Left cardiac atrium (tissue), 4 donors: ENCODE measurements at places on chromosomes 6 and 20. TPM values are rescaled to one million over a fixed set of nuclear protein-coding genes. Genes with fewer than 3 reads are reported as not detected.

DNA sequence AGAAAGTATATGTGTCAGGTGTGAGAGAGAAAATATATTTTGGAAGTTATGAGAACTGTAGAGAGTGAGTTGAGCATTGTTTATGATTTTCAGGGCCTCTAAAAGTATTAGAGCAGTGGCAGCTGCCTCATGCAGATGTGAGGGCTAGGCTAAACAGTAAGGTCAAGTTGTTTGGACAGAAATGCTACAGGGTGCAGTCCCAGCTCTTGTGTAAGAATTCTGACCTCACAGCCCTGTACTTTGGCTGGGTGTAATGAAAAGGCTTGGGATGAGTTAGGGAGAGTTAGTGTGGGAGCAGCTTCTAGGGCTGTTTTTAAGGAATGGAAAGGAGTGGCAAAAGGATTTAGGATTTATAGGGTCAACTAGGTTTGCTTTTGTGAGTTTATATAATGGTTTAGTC lies 764.8 kb upstream of the ADGRB3 start:
- DNase-seq: no peak

MBOAT1 gene
- total RNA-seq: 5.1 TPM

DNA sequence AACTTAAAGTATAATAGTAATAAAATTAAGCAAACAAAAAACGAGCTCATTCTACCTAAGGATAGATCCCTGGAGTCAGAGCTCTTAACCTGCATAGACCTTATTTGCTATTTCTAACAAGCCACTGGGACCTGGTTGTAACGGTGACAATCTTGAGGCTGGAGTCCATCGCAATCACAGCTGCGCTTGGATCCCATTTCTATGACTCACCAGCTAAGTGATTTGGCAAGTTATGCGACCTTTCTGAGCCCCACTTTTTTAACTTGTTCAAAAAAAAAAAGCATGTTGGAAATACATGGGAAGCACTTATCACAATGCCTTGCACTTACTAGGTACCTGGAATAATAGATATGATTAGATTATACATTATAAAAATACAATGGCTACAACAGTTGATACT lies 389.5 kb upstream of the CDH4 start:
- no peak for DNase-seq

DNA sequence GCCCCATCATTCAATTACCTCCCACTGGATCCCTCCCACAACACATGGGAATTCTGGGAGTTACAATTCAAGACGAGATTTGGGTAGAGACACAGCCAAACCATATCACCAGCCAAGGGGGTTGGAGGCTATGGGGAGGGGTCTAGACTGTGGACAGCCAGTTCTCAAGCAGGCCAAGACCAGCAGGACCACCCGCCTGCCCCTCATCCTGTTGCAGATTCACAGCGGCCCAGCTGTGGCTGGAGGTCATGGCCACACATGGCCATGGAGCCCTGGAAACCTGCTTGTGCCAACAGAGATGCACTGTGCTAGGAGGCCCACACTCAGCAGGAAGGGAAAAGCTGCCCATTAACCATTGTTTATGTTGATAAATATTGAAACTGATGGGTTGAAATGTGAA lies 240.5 kb downstream of the TTLL2 start:
- no peak for DNase-seq

GRCh38 chr6:75096966-75097365 lies 108.9 kb downstream of the COL12A1 start:
- DNase-seq: no peak

CLVS2 gene
- total RNA-seq: 0.03 TPM

- DNase-seq: no peak
Measured at GRCh38 chr6:3232017-3232945, 4.8 kb upstream of the TUBB2B start.

GJA10 gene
- total RNA-seq: not detected

DNA sequence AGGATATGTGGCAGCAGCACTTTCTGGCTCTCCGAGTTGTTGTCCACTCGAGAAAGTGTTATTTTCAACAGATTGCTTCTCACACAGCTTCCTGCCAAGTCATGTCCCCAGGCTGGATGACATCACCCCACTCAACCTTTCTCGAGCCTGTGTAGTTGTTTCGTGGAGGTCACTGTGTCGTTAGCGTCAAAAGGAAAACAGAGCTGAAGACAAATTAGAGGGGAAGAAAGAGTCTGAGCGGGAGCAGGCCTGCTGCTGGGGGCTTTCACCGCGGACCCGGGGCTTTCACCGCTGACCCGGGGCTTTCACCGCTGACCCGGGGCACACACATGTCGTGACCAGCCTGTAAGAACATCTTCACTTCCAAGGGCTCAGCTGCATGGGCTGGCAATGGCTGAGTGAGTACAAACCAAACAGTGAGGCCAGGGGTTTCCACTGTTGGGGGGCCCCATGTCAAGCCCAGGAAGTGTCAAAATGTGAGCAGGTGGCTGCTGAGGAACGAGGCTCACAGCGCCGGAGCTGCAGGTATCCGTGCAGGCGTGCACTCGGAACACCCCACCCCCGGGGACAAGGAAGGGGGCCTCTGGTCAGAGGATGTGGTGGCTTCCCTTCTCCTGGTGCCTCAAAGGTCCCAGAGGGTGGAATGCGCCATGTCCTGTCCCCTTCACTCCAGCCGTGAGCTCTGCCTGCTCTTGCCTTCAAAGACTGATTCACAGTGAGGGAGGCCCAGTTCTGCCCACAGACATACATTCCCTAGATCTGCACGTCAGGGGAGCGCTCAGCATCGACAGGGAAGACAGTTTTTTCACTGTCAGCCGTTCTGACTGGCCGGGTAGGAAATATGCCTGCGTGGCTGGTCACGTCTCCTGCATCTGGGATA lies 365.9 kb downstream of the TAF4 start:
- DNase-seq: no peak

PTGIS gene
- 124 TPM for total RNA-seq

DNA sequence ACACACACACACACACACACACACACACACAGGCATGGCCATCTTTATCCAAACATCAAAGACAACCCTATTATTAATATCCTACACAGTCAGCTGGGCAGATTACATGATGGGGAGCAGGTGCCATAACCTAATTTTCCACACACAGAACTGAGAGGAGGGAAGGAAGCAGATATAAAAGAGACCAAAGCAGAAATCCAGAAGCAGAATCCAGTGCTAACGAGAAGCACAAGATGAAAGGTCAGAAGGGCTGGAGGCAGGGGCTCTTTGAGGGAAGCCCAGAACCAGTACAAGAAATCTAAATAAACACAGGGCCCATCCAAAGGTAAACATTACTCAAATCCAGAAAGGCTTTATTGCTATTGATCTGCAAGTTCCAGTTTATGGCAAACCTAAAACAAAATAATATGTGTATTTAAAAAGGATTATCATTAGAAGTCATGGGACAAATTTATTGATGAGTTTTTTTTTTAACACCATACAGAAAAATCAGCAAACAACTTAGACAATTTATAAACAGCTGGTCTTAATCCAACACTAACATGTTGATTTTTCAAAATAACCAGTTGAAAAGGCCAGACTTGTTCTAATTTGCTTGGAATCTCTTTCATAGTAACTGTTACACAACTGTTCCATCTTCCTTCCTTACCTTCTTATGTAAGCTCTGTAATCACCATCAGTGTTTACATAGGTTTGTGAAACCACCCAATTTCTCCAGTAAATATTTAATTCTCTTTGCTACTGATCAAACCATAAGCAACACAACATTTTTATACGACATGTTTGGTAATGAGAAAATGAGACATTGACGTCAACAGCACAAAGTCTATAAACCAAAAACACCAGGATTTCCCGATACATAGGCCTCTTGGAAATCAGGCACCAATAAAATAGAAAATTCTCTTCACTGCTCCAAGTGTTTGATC lies 34.2 kb downstream of the SLC23A2 start:
- no peak for DNase-seq

IPCEF1 gene
- total RNA-seq: 0.99 TPM

SLC16A10 gene
- 9.5 TPM for total RNA-seq
